ENCODE measurements at places on chromosomes 4 and X.

- DNase-seq, result no peak
Observed at GRCh38 chr4:40199179-40199670, 2.4 kb downstream of the RHOH start.

- no peak for DNase-seq
Observed at GRCh38 chr4:41418444-41418843, 119.5 kb upstream of the LIMCH1 start.

GRCh38 chr4:6733358-6734164 is 17.6 kb downstream of the BLOC1S4 start:
- DNase-seq, result no peak

- DNase-seq, result no peak
Observed at GRCh38 chr4:12897954-12898353, 586.2 kb downstream of the RAB28 start.

DNA sequence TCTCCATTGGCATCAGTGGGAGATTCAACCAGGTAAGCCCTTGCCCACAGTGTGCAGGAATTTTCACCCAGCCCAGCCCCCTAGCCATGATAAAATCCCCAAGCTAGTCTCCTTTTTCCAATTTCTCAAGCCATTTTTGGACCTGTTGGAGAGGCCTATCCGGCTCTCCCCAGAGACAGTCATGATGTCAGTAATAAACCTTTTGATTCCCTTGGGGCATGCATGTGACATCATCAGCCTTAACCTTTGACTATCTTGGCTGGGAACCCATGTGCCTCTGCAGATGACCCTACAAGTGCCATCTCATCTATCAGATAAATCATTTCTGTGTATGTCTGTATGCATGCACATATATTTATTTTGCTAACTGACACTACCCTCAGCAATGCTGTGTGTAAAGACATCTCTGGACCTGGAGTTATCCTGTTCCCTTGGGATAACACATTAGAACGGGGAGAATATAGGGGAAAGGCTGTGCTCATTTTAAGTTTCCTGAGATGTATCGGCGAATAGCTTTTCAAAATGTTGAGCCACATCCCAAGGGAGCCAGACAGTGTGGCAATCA is 51.0 kb downstream of the CYTL1 start:
- DNase-seq, result no peak

DNA sequence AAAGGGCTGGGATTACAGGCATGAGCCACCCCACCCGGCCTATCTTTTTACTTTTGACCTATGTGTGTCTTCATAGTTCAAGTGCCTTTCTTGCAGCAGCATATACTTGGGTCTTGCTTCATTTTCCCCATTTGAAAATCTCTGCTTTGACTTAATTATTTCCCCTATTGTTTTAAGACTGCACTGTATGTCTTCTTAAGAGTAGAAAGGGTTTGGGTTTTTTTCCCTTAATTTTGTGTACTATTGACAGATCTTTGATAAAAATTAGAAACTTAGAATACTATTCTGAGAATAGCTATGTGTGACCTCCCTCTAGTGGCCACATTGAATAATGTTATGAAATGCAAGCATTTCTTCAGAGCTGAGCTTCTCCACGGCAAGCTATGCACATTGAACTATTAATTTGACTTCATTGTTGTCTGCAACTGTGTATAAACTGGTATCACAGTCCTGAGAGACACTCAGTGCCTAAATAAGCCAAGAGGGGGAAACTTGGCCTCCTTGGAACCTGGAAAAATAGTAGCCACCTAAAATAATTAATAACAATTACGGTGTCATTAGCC is 8.7 kb upstream of the SLC25A4 start:
- no peak for DNase-seq

- DNase-seq, result no peak
Observed at GRCh38 chr4:7416745-7417432, 17.8 kb downstream of the PSAPL1 start.

GRCh38 chr4:168832763-168833575 is 177.1 kb downstream of the CBR4 start:
- DNase-seq, result no peak

GRCh38 chrX:42422961-42423360 is 355.0 kb downstream of the PPP1R2C start:
- no peak for DNase-seq

- DNase-seq, result no peak
Observed at GRCh38 chr4:189177130-189177529, 763.5 kb upstream of the FRG1 start.

- no peak for DNase-seq
Observed at GRCh38 chr4:17771284-17771908, 10.0 kb downstream of the FAM184B start.

DNA sequence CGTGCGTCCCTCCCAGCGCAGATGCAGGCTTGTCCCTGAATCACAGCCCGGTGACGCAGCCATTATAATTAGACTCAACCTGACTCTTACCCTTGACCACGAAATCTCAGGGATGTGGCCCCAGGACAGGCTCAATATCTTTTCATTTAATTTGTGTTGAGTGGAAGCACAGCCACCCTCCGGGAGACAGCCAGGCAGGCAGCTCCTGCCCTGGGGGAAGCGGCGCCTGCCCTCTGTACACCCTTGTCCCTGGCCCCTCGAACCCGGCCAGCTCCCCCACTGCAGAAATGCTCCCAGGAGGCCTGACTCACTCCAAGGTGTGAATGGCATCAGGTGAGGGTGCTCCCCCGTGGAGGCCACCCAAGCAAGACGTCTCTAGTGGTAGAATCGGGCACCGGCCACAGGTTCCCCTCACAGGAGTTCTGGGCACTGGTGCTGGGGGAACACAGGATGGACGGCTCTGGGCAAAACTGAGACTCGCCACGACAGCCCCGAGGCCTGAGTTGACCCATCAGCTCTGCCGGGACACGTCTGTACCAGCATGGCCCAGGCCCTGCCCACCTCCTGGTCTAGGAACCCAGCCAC is 2.7 kb downstream of the CPLX1 start:
- DNase-seq, result no peak

DNA sequence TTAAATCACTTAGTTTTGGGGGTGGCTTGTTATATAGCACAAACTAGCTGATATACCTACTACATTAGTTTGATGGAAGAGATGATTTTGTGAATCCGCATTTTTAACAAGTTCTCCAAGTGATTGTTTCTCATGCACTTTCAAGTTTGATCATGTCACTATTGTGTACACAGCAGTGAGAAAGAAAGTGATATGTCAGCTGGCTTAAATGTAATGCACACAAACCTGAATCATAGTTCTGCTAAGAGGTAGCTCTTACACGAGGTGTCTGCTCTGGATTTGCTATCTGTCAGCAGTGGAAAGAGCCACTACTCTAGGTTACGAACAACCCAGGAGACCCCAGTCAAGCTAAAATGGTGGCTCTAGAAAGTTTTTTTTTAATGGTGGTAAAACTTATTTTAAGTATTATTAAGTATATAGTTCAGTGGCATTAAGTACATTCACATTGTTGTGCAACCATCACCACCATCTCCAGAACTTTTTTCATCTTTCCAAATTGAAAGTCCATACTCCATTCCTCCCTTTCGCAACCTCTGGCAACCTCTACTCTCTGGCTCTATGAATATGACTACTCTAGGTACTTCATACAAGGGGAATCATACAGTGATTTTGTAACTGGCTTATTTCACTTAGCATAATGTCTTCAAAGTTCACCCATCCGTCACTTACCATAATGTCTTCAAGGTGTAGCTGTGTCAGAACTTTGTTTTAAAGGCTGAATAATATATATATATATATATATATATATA is 147.3 kb downstream of the HS6ST2 start:
- DNase-seq, result no peak

GRCh38 chr4:109315341-109315740 is 12.9 kb upstream of the COL25A1 start:
- DNase-seq, result no peak

DNA sequence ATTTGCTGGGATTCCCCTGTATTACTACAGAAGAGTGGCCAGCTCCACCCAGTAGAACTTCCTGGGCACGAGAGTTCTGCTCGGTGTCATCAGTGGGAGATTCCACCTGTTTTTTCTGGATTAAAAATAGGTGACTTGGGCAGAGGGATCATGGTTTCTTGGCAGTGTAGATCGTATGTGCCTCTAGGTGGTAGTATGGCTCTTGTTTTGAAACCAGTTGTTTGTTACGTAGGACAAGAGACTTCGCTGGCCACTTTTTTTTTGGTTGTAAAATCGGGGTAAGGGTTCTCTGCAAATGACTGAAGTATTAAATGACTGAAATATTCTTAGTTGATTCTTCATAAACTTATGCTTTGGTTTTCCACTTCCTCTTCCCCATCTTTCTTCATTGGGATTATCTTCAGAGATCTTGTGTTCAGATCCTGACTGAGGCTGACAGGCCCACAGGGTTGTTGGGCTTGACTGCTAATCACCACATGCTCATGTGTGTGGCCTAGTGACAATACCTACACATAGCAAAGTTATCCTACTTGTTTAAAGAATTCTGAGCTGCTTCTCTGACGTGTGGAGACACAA is 43.8 kb upstream of the WDR1 start:
- DNase-seq, result no peak

GRCh38 chr4:174215961-174216680 is 67.3 kb downstream of the FBXO8 start:
- no peak for DNase-seq

- DNase-seq, result no peak
Observed at GRCh38 chrX:48645669-48646068, 37.9 kb upstream of the WAS start.

DNA sequence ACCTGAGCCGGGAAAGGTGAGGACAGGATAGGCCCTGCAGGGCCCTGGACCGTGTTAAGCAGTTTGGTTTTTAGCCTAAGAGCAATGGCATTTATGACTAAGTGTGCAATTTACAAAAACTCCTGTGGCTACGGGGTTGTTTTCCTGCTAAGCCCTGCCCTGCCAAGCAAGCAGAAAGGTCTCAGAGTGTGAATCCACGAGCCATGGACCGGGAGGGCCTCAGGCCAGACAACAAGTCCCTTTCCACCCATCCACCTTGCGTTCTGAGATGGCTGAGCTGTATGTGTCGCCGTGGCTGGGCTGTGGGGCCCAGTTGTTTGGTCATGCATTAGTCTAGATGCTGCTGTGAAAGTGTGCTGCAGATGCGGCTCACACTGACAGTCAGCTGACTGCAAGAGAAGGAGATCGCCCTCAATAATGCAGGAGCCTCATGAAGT is 33.9 kb upstream of the AFAP1 start:
- DNase-seq, result no peak

- no peak for DNase-seq
Observed at GRCh38 chrX:18799911-18800310, 92.5 kb downstream of the PPEF1 start.

- DNase-seq, result no peak
Observed at GRCh38 chr4:23388699-23389395, 501.0 kb downstream of the PPARGC1A start.

- no peak for DNase-seq
Observed at GRCh38 chr4:2436301-2436700, 17.5 kb downstream of the CFAP99 start.

- no peak for DNase-seq
Observed at GRCh38 chrX:136710325-136710951, 62.5 kb downstream of the CD40LG start.

- DNase-seq, result peak; percentile 85
Observed at GRCh38 chr4:172962564-172963353, 205.9 kb upstream of the GALNT7 start.

GRCh38 chr4:14400307-14400706 is 602.0 kb upstream of the CPEB2 start:
- no peak for DNase-seq

DNA sequence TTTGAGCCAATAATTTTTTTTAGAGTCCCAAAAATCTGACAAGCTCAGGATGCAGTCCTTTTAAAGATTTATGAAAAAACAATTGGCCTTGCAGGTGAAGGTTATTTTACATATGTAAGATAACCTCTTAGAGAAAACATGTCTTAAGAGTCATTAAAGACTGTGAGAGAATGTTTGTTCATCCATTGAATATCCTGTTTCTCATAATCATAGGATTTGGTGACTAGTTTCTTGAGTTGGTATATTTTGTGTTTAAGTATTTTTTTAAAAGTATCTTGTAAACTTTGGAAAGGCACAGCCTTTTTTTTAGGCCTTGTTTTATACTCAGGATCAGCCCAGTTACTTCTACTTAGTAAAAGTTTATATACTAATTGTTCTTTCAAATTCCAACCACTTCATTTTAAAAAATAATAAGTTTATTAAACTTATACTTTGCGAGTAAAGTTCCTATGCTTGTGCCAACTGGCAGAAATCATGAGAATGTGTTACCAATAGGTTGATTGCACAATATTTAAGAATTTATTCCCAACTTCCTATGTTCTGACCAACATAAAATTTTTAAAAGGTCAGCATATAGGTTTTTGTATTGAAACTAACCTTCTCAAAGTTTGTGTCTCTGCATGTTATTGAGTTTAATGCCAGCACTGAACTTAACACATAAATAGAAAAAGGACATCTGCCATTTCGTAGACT is 40.0 kb upstream of the ARSJ start:
- DNase-seq, result no peak

DNA sequence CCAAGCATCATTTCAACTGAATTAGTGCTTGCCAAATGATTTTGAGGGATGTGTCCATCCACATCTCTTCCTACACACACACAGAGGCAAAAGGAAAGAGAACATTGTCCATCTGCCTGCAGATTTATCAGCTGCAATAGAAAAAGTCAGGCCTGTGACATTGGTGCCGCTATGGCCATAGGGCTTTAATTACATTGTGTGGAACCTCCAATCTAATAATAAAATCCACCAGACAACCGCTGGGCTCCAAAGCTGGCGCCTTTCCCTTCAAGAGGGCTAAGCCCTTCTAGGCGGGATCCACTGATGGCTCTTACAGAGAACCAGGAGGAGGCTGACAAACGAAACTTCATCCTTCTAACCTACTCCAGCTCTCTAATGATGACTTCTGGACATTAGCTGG is 60.6 kb downstream of the PHOX2B start:
- DNase-seq, result no peak

GRCh38 chr4:140255467-140255866 is 101.5 kb upstream of the MAML3 start:
- no peak for DNase-seq

DNA sequence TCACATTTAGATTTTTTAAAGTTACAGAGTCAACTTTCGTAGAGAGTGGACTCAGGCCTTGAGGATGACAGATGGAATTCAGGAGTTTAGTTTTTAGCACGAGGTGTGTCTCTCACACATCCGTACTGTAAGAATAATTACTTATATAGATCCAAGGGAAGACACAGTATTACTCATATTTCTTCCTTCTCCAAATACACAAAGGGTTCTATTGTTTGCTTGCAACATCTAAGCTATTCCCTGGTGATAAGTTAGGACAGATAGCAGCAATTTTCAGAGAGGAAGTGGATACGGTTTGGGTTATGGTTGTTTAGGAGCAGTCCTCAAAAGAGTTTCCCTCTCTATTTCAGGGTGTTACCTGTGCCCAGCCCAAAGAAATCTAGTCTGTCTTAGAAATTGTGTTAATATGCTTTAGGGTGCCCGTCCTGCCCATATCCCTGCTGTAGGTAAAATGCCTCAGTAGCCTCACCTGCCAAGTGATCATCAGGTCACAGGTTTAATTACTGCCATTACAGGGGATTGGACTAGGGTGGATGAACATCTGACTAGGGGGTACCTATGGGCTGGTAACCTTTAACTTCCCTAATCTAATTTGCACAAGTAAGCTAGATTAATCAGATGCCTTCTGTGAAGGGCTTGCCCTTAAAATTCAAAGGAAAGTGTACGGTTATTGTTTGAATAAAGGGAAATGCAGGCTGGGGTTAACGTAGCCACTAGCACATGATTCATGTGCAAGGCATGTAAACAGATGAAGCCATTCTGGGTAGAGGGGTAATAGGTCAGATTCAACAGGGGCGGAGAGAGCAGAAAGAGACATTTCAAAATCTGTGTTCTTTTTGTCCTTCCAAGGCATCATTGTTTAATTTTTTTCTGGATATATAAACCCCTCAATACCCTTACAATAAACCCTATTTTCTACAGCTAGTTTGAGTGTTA is 8.7 kb upstream of the PPP3CA start:
- peak; percentile 72 for DNase-seq

- no peak for DNase-seq
Observed at GRCh38 chr4:150033081-150033480, 45.2 kb upstream of the DCLK2 start.

Measured in HFF-Myc (cell line).